ENCODE measurements at places on chromosomes 4 and X. TPM values are rescaled to one million over a fixed set of nuclear protein-coding genes. Genes with fewer than 3 reads are reported as not detected.

The DLG3 gene
- 48.9 TPM for total RNA-seq

The ZNF630 gene
- 3.4 TPM for total RNA-seq

The N4BP2 gene
- 29.8 TPM for total RNA-seq

The POU4F2 gene
- not detected for total RNA-seq

The DGKK gene
- not detected for total RNA-seq

GRCh38 chr4:84286048-84286447, 213.0 kb downstream of the NKX6-1 start:
- DNase-seq, result no peak

GRCh38 chr4:90120815-90121214, 6.4 kb upstream of the CCSER1 start:
- no peak for DNase-seq

GRCh38 chrX:9329056-9329455, 135.8 kb upstream of the TBL1X start:
- DNase-seq, result no peak

- DNase-seq, result no peak
Observed at GRCh38 chr4:54643958-54644751, 13.6 kb upstream of the KIT start.

DNA sequence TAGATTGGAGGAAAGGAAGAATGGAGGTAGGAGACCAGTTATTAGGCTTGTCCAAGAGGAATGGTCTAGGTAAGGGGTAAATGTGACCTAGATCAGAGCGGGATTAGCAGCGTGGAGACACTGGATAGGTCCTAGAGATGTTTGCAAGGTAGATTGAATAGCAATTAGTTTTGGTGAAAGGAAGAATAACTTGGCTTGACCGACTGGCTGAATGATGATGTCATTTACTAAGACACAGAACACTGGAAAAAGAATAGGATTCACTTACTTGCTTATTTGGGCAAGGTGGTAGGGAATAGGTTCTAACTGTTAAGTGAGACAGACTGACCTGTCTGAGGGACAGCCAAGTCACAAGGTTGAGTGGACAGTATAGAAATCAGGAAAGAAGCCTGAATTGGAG, 71.3 kb downstream of the VEGFC start:
- DNase-seq, result no peak

DNA sequence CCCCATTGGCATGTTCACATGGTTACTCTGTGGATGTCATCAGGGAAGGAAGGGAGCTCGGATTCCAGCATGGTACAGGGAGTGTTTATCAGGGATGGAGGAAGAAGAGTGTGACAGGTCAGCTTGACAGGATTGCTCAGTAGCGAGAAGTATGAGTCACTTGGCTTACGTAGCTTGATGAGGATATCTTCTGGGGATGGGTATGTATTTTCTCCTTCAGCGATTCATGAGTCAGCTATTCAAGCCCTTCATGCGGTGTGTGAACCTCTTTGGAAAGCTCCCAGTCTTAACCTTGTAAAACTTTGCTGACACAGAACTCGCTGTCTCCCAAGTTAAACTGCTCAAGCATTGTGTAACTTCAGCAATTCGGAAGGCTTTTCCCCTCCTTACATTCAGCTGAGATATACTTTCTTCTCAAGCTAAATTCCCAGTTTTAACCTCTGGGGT, 275.4 kb downstream of the ARHGAP10 start:
- DNase-seq, result no peak

DNA sequence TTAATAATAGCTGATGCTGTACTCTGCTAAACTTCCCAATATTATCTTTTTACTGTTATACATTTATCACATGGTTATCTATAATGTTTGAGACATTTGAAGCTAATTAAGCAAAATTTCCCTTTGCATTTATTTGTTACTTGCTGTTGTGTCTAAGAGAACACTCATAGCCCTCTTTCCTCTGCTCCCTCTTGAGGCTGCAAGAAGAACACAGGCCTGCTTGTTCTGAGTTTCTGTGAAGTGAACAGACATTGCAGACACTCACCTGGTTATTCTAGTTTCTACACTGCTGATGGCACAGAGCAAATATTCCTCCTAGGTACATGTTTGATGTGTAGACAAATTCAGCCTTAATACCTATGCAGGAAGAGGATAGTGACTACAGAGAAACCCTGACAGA, 367.8 kb downstream of the GASK1B start:
- DNase-seq, result no peak
